PC-3 (cell line): ENCODE measurements at places on chromosomes 2 and 18. TPM values are rescaled to one million over a fixed set of nuclear protein-coding genes. Genes with fewer than 3 reads are reported as not detected.
A peak's percentile ranks its signal among the peaks of the same experiment; 100 is the strongest.

- no peak for DNase-seq
These were observed 25.0 kb downstream of the CELF4 start for GRCh38 chr18:37540424-37541138.

GRCh38 chr2:224957540-224958461 is 84.5 kb downstream of the DOCK10 start:
- DNase-seq = no peak

RAPGEF4 gene
- 0.87 and 2.1 TPM in 2 replicates for total RNA-seq

APOB gene
- not detected in 2 replicates for total RNA-seq

TMEM17 gene
- total RNA-seq = 1.6 and 2.9 TPM in 2 replicates

DNA sequence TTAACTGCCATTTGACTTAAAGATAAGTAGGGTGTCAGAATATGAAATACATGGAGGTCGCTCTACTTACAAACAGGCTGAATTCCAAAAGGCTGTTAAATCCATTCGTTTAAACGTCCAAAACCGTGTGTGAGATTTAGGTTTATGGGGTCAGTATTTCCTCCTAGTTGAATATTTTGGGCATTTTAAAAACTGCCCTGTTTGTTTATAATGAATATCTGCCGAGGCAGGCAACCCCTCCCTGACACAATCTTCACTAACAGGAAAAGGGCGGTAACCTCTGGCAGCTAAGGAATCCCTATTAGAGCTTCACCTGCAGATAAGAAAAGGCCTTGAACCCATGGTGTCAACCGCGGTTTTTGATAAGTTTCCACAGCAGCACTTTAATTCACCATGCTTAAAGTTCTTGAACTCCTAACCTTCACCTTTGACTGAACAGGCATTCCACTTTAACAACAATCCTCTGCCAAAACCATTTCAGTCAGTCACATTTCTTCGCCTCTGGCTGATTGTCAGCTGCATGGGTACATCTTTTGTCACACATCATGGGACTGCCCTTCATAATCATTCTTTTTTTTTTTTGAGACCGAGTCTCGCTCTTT is 17.8 kb downstream of the TRAK2 start:
- no peak for DNase-seq

GALNT1 gene
- 17.9 and 25.0 TPM in 2 replicates for total RNA-seq

RALB gene
- 49.1 and 57.9 TPM in 2 replicates for total RNA-seq

ELOA2 gene
- total RNA-seq = not detected in 2 replicates

DNA sequence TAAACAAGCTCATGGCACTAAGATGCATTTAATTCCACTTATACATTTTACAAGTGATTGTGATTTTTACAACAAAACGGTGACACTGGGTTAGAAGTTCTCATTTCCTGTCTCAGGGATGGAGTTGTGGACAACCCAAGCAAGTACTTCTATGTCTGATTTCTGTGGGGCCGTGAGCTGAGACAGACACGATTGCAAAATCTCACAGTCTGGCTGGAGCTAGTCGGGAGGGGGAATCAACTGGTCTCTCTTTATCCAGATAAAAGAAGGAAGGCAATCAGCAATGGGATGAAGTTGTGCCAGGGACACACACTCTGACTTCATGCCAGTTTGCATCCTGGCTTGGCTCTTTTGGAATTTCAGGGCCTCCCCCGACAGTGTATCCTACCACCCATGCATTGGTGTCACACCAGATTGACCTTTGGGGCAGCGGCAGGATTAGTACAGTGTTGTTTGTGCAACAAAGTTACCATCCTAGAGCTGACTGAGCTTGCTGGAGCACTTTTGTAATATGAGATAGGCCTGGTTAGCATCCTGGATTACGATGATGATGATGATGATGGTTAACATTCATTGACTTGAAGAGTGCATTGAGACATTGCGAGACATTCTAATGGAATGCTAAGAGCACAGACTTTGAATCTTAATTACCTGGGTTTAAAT is 98.8 kb downstream of the CTAGE1 start:
- peak; percentile 10 for DNase-seq

- no peak for DNase-seq
These were observed 12.8 kb upstream of the TTN start for GRCh38 chr2:178819992-178820391.

BZW1 gene
- total RNA-seq = 389 and 626 TPM in 2 replicates

- DNase-seq = no peak
These were observed 24.1 kb downstream of the SKA1 start for GRCh38 chr18:50398947-50399346.

DNA sequence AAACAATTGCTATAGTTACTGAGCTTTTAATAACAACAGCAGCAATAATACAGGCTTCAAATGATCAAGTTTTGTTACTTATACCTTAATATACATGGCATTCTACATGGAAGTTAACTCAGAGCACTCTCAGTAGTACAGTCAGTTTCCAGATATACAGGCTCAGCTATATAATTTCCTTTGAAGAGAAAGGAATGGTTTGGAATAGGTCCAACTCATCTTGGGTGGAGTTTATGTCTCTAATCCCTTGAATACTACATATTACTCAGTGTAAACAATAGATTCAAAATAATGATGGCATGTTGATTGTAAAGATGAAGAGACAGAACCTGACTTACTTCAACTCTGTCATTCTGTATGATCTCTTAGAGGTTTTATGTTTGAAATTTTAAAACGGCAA is 174.9 kb downstream of the EPHA4 start:
- DNase-seq = peak; percentile 82

DNA sequence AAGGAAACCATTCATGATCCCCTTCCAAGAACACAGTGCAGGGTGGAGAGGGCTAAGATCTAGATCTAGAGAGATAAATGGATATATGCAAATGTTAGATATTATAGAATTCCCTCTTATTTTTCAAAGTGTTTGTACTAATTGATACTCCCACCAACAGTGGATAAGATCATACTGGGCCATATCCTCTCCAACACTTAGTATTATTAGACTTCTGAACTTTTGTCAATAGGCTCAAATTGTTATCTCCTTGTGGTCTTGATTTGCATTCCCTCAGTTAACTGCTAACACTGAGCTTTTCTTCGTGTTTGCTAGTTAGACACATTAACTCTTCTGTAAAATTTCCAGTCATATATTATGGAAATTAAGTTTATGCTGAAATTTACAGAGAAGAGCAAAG is 56.5 kb upstream of the GRB14 start:
- no peak for DNase-seq

- DNase-seq = no peak
These were observed 281.7 kb upstream of the CCDC68 start for GRCh38 chr18:55240978-55241377.

GRCh38 chr2:119679846-119680245 is 845 bp downstream of the TMEM177 start:
- DNase-seq = no peak

DNAH7 gene
- 1.9 and 3.1 TPM in 2 replicates for total RNA-seq

HOXD10 gene
- not detected in 2 replicates for total RNA-seq

- no peak for DNase-seq
These were observed 135.8 kb downstream of the DHRS9 start for GRCh38 chr2:169205176-169205575.

GRCh38 chr2:118970396-118971135 is 28.6 kb downstream of the MARCO start:
- DNase-seq = no peak

GCG gene
- not detected in 2 replicates for total RNA-seq

- DNase-seq = no peak
These were observed 2.8 kb downstream of the CYTIP start for GRCh38 chr2:157441072-157441454.

GALNT3 gene
- total RNA-seq = 40.9 and 44.8 TPM in 2 replicates

KLHL41 gene
- 0.07 and 0.12 TPM in 2 replicates for total RNA-seq

LYG2 gene
- total RNA-seq = not detected in 2 replicates

DNA sequence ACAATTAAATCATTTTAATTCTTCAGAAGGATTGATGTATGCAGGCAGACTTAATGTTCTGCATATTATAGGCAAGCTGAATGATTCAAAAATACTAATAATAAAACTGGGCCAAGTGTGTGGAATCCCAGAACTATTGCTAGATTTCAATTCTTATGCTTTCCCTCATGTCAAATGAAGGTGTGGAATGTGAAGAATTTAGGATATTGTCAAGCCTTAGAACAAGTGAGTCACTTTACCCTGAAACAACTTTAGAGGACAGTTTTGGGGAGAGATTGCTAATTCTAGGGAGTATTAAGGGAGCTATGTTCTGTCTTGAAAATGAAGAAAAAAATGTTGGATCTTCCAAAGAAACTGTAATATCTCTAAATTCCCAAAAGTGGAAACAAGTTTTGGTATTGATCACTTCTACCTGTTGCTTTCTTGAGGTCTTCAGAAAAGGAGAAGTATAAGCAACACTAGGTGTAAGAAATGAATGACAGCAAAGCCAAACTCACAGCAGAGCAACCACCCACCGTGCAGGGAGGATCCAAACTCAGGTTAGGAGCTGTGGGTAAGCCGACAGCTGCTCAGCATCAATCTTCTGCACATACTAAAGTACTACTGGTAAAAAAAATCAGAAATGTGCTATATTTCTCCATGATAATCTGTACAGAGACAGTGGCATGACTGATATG is 818.1 kb downstream of the SLC4A3 start:
- DNase-seq = peak; percentile 7

DNA sequence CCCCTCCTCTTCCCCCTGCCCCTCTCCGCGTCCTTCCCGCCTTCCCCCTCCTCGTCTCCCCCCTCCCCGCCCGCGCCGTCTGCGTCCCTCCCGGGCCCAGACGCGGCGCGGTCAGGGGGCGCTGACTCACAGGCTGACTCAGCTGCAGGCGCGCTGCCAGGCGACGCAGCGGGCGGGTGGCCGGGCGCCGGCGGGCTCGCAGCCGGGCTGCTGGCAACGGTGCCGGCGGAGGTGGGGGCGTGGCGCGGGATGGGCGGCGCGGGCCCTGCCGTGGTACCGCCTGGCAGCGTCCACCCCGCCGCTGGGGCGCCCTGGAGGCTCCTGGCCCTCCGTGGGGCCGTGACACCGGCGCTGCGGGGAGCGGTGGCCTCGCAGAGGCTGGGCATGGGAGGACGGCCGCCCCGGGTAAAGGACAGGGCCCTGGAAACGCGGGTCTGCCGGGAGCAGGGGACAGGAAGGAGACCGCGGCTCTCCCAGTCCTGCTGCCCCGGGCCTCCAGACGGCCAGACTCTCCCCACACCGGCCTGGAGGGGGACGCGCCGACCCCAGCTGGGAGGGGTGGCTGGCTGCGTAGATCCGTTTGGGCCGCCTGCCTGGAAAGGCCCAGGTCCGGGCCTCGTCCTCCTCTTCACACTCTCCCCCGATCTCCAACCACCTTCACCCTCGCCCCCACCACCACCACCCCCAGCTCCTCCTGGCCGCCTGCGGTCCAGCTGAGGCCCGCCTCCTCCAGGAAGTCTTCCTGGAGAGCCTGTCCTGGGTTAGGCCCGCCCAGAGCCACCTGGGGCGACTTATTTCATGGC is 10.0 kb upstream of the PROC start:
- DNase-seq = peak; percentile 95

- no peak for DNase-seq
These were observed 27.0 kb downstream of the BIRC6 start for GRCh38 chr2:32383858-32384257.

- no peak for DNase-seq
These were observed 259.3 kb downstream of the ZNF407 start for GRCh38 chr18:74856928-74857327.

MAIP1 gene
- total RNA-seq = 44.7 and 49.2 TPM in 2 replicates

DNA sequence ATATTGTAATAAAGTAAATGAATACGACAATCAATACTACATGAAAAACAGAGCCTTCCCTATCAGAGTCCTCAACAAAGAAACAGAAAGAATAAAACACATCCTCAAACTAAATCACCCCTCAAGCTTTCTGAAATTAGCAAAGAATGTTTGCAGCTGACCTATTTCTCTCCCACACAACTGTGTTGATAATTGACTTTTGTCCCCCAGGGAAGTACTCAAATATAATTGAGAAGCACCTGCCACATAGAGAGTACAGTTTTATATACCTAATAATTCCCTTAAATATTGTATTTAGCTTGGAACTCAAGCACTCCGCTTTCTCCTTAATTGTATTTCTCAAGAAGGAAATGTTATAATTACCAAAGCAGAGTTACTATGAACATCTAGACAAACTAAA is 12.6 kb downstream of the CACNB4 start:
- DNase-seq = no peak

DNA sequence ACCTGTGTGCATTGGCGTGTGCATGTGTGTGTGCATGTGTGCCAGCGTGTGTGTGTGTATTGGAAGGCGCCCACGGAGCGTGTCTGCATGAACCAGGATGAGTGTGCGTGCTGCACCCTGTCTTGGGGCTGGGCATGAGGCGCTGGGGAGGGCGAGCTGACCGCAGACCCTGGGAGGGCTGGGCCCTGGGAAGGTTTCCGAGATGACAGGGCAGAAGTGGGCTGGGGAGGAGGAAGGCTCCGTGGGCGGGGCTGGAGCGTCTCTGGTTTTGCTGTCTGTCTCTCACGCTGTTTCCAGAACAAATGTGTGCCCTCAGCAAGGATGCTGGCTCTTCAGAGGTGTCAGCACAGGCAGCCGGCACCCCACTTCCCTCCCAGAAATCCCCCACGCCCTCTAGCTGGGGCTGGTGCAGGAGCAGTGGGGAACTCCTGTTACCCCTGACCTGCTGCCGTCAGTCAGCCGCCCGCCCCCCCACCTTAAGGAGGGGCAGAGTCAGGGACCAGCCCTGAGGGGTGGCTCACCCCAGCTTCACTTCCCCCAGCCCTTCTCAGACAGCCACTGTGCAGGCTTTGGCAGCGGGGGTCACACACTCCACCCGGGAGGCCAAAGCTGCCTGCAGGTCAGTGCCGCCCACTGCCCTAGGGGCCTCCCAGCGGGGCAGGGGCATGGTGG is at the start of gene GPR35:
Gene GPR35 (plus strand): TSS at position 531 of the 672 bp plus-strand sequence. CDS start 4,473 bp downstream, outside the sequence.
- no peak for DNase-seq

DNA sequence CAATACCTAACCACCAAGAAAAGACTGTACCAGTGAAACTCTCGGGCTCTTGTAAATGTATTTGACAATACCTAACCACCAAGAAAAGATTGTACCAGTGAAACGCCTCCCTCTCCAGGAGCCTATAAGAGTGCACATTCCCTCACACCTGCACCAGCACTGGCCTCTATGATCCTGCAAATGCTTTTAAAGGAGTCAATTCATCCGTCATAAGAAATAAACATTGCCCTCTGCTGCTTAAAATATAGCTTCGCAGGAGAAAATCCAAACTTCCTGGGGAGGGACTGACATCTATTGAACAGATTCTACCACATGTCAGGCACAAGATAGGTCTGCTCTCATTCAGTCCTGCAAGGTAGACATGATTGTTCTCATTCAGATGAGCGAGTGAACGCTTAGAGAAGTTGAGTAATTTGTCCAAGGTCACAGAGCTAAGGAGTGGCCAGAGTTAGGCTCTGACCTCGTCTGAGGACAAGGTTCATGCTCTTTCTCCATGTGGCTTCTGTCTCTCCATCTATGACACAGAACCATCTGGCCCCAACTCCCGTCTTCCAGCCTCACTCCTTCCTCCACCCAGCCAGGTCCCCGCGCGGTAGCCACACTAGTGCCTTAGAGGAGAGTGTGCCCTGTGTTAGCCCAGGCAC is 38.7 kb downstream of the MCFD2 start:
- peak; percentile 92 for DNase-seq

GBX2 gene
- total RNA-seq = 30.5 and 40.5 TPM in 2 replicates
